GM19239 (cell line): ENCODE measurements at places on chromosomes 12 and 14.

DNA sequence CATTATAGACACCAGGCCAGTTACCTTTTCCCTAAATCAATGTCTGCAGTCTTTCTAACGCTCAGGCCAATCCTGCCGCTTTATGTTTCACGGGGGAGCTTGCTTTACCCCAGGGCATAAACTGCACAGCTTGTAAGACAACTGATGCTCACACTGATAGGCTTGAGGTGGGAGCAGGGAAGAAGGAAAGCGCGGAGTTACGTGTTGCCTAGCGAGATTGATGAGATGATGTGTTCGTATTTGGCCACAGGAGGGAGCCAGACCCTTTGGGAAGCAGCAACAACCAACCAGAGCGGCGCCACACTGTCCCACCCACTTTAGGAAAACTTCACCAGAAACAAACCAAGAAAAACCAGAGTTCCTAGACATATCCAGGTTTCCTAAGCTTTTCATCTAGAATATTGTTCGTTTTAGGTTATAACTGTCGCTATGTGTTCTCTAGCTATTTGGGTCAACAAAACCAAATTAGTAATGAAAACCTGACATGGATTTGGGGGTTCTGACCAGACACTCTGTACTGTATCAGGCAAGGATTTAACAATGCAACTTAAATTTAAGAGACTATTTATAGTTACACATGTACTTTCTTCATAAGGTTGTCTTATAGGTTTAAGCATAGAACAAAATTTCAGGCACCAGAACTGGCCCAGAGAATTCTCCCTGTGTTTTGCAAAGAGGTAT is 2.4 kb downstream of the IL26 start:
- DNase-seq: peak; percentile 38

DNA sequence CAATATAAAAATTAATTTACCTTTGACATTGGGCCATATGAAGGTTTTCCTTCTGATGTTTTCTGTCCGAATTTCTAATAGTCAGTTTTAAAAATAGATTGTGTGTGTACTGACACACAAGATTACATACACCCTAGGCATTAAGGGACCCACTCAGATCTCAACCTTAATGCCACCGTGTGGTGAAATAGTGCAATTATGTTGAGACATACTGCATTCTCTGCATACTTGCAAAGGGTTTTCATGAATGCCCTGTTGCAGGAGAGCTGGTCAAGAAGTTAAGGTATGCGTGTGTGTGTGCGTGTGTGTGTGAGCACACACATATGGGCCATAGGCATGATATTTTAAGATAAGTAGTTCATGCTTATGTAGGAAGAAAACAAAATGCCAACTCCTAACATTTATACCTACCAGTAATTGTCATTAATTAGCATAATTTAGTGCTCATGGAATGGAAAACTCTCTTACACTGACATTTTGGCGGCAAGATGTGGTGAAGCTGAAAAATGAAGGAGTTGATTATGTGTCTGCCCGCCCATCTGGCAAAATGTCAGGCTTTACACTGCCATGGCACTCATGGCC is 58.8 kb downstream of the PIK3C2G start:
- DNase-seq: no peak

- peak; percentile 54 for DNase-seq
Observed at GRCh38 chr12:4164559-4165558, 108.7 kb upstream of the CCND2 start.

DNA sequence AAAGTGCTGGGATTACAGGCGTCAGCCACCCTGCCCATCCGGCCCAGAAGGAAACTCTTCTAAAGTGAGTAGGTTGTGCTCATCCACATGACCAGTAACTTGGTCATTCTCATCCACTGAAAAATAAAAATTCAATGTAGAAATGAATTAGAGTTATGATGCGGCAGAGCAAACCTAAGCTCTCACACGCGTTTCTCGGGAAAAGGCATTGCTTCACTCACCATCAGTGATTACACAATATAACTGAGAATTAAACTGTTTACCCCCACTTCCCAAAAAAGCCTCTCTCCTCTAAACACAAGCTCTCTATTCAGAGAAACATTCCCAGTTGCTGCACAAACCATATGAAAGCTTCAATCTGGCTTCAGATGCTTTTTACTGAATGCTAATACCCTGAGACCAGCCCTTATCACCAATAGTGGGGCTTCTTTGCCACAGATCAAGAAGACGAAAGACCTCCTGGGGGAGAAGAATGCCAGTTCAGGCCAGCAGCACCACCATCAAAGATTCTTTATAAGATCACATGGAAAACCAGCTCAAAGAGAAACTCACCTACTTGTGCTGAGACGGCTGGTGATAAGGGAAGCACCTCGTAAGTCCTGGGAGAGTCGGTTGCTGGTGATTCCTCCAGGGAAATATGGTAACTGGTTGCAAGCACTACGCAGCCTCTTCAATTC is 121.5 kb upstream of the SFSWAP start:
- no peak for DNase-seq

DNA sequence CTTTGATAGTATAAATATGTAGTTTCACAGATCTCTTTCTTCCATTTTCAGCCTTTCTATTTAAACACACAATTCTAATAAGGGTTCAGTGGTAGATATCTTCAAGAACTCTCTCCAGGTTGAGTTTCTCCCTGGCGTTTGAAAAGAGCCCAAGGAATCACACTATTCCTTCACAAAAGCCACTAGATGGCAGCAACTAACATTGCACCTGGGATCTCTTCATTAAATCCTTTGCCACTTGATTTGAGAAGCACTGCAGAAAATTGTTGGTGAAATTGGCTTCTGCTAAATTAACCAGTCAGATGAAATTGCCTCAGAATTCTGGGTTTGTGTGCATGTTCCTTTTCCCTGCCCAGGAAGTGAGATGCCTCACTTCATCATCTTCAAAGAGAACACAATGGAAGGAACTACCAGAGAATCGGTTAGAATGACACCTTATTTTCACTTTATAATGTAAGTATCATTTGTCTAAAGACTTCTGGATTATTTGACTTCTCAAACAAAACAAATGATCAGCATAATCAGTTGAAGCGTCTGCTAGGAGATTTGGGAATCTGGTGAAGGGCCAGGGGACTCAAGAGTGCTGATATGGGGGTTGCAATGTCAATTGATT is 6.8 kb downstream of the CCDC198 start:
- no peak for DNase-seq

- no peak for DNase-seq
Observed at GRCh38 chr12:131963381-131963780, 13.6 kb downstream of the EP400 start.

- no peak for DNase-seq
Observed at GRCh38 chr14:22998329-22999012, 11.5 kb downstream of the C14orf93 start.

- no peak for DNase-seq
Observed at GRCh38 chr14:54025661-54026060, 69.0 kb upstream of the BMP4 start.

- no peak for DNase-seq
Observed at GRCh38 chr12:118880720-118881493, 100.4 kb upstream of the SRRM4 start.

- DNase-seq: peak; percentile 24
Observed at GRCh38 chr12:77847060-77847541, 16.4 kb downstream of the NAV3 start.

DNA sequence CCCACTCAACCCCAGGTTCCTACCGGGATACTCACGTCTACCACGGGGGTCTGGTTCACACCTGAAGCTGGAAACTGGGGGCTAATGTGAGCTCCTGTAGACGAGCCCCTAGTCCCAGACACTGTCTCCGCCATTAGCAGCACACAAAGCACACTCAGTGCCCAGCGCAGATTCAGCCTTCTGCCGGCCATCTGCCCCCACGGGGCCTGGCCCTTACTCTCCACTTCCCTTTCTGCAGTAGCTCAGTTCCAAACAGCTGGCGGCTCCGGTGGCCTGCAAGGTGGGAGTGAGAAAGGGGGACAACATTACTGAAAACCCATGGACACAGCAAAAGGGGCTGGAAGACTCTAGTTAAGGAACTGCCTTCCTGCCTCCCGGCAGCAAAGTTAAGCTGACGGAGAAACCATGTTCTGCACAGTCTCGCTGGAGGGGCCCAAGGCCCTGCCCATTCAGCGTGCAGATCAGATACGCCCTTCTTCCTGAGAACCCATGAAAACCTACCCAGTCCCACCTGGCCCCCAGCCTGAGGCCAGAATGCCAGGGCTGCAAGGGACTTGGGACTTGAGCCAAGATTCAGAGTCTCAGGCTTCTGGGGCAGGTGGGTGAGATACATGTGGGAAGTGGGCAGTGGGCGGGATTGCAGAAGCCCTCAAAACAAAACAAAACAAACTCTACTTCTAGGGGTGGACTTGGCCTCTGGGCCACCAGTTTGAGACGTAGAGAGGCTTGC is 2.1 kb downstream of the SLC8B1 start:
- DNase-seq: no peak

DNA sequence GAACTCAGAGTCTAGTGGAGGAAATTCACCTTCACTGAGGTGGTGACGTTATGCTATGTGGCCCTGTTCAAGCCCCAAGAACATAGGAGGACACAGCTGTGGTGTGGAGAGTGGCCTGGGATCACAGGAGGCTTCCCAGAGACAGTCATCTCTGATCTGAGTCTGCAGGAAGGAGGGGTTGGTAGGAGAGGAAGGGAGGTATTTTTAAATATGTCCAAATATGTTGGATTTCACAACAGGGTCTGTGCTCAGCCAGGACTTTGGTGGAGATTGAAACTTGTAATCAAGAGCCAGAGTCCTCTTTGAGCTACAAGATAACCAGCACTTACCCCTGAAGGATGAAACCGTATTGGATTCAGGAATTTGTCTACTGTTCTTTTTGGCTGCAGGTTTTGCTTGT is 26.4 kb upstream of the MED13L start:
- DNase-seq: no peak

DNA sequence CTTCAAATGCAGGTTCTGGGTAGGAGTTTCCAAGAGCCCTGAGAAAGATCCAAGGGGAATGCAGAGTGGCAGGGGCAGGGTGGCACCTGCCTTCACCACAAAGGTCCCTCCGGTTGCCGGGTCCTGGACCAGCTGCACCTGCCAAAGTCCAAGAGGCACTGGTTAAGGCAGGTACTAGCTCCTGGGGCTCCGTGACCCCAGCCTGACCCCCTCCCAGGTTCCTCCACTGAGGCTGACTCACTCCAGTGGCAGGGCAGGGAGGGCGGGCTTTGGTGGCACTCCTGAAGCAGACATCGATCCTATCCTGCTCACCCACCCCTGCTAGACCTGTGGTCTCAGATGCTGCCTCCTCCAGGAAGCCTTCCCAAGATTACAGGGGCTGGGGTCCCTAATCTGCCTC is 11.4 kb downstream of the RPS6KL1 start:
- no peak for DNase-seq

- no peak for DNase-seq
Observed at GRCh38 chr12:75714462-75715322, 203.3 kb upstream of the KRR1 start.
